ENCODE measurements at places on chromosomes 2 and 18. TPM values are rescaled to one million over a fixed set of nuclear protein-coding genes. Genes with fewer than 3 reads are reported as not detected.

The FZD7 gene
- total RNA-seq = 38.5 TPM

The ZNF2 gene
- total RNA-seq = 3.4 TPM

The RAPGEF4 gene
- total RNA-seq = 16.0 TPM

The TWIST2 gene
- total RNA-seq = 1.4 TPM

The CNGA3 gene
- total RNA-seq = 0.43 TPM

- no peaks in the 10 kb centered on the region for H3K36me3 ChIP-seq
- DNase-seq = no peak
- no peak overlapping the region for H3K27ac ChIP-seq
- peaks cover 8% of the 10 kb centered on the region for H3K27me3 ChIP-seq
- H3K4me1 ChIP-seq = no peaks in the 10 kb centered on the region
Measured at GRCh38 chr18:49716035-49716434, 97.3 kb downstream of the ACAA2 start.

GRCh38 chr2:48589170-48589767, 28.4 kb upstream of the GTF2A1L start:
- peak; percentile 35 for DNase-seq
- peaks cover 5% of the 10 kb centered on the region for H3K36me3 ChIP-seq
- no peaks in the 10 kb centered on the region for H3K27me3 ChIP-seq

- no peak for DNase-seq
- H3K27ac ChIP-seq = no peak overlapping the region
- no peaks in the 10 kb centered on the region for H3K4me1 ChIP-seq
- H3K36me3 ChIP-seq = no peaks in the 10 kb centered on the region
Measured at GRCh38 chr18:11019295-11020105, 129.9 kb downstream of the PIEZO2 start.

DNA sequence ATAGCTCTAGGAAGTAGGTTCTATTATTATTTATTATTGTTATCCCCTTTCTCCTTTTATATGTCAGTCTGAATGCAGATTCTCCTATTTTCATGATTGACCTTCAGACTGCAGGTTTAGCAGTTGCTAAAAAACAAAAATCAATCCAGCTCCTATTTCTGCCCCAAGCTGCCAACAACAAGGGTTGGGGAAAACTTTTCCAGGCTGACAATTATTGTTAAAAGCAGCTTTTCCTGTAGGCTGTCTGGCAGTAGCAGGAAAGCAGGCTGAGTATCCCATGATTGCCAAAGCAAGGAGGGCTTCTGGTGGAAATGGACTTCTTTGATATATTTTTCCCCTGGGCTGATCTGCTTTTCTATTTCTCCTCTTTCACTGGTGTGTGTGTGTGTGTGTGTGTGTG, 78.0 kb upstream of the CTLA4 start:
- H3K4me3 ChIP-seq = no peak overlapping the region
- no peaks in the 10 kb centered on the region for H3K36me3 ChIP-seq
- DNase-seq = no peak
- no peaks in the 10 kb centered on the region for H3K4me1 ChIP-seq

DNA sequence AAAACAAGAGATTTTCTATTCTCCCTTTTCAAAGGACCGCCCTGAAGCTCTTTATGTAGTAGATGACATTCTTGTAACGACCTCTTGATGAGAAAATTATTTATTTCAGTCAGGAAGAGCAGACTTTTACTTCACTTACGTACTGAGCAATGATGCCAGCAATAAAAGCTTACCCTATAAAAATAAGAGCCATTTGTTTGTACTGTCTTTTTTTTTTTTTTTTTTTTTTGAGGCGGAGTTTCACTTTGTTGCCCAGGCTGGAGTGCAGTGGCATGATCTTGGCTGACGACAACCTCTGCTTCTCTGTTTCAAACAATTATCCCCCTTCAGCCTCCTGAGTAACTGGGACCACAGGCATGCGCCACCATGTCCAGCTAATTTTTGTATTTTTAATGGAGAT, 39.2 kb downstream of the CRIM1 start:
- DNase-seq = no peak
- peaks cover 29% of the 10 kb centered on the region for H3K4me1 ChIP-seq
- no peaks in the 10 kb centered on the region for H3K27me3 ChIP-seq
- no peak overlapping the region for H3K4me3 ChIP-seq

DNA sequence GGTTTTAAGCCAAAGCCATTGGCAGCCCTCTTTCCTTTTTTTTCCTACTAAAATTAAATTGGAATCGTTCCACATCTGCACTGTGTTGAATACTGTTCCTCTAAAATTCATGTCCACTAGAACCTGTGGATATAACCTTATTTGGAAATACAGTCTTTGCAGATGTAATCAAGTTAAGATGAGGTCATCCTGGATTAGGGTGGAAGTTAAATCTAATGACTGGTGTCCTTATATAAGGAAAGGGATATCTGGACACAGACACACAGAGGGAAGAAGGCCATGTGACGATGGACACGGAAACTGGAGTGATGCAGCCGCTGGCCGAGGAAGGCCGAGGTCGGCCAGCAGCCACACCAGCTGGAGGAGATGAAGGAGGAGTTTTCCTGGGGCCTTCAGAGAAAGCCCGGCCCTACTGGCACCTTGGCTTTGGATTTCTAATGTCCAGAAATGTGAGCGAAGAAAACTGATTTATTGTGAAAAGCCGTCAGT, 49.4 kb downstream of the LONRF2 start:
- no peaks in the 10 kb centered on the region for H3K4me1 ChIP-seq
- no peaks in the 10 kb centered on the region for H3K36me3 ChIP-seq
- H3K27me3 ChIP-seq = no peaks in the 10 kb centered on the region
- H3K27ac ChIP-seq = peak overlapping the region; percentile 20

DNA sequence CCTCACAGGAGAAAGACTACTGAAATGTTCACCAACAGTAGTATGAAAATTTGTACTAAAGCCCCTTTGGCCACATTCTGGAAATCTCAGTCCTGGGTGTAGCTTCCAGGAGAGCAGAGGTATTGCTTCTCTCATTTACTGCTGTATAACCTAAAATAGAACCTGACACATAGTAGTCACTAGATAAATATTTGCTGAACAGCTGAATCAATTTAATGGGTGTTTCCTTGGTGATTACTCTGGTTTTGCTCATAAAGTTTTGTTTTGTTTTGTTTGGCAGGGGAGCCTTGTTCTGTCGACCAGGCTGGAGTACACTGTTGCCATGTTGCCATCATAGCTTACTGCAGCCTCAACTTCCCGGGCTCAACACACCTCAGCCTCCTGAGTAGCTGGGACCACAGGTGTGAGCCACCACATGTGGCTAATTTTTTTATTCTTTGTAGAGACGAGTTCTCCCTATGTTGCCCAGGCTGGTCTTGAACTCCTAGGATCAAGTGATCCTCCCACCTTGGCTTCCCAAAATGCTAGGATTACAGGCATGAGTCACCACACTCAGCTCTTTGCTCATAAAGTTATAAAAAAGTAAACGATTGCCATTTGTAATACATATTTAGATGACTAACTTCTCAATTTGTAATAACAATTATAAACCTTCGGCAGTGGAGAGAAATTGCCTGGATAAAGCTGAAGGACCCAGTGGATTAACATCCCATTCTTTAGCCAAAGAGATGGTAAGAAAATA, 11.5 kb upstream of the PARD3B start:
- no peak for DNase-seq
- no peaks in the 10 kb centered on the region for H3K27me3 ChIP-seq
- no peaks in the 10 kb centered on the region for H3K4me1 ChIP-seq
- no peak overlapping the region for H3K4me3 ChIP-seq

GRCh38 chr2:205448189-205448588, 234.1 kb upstream of the NRP2 start:
- no peak overlapping the region for H3K27ac ChIP-seq
- H3K36me3 ChIP-seq = no peaks in the 10 kb centered on the region
- no peaks in the 10 kb centered on the region for H3K27me3 ChIP-seq
- no peak for DNase-seq

- DNase-seq = no peak
- H3K4me3 ChIP-seq = no peak overlapping the region
- no peak overlapping the region for H3K27ac ChIP-seq
- H3K36me3 ChIP-seq = no peaks in the 10 kb centered on the region
- no peaks in the 10 kb centered on the region for H3K4me1 ChIP-seq
Measured at GRCh38 chr2:151654891-151655290, 79.4 kb downstream of the NEB start.

GRCh38 chr2:15913146-15913545, 27.2 kb upstream of the MYCN start:
- no peak overlapping the region for H3K4me3 ChIP-seq
- no peaks in the 10 kb centered on the region for H3K27me3 ChIP-seq
- H3K4me1 ChIP-seq = no peaks in the 10 kb centered on the region
- DNase-seq = no peak
- no peak overlapping the region for H3K27ac ChIP-seq
- H3K36me3 ChIP-seq = no peaks in the 10 kb centered on the region

- no peaks in the 10 kb centered on the region for H3K27me3 ChIP-seq
- H3K36me3 ChIP-seq = peaks cover 16% of the 10 kb centered on the region
- H3K4me3 ChIP-seq = no peak overlapping the region
Measured at GRCh38 chr18:13276530-13277520, 58.3 kb downstream of the LDLRAD4 start.

Measured in heart left ventricle (tissue), 16 donors.